ENCODE measurements at places on chromosomes 11 and 22.
A peak's percentile ranks its signal among the peaks of the same experiment; 100 is the strongest.

- H3K27ac ChIP-seq, result no peak overlapping the region
- no peak overlapping the region for H3K4me3 ChIP-seq
- no peaks in the 10 kb centered on the region for H3K36me3 ChIP-seq
Observed at GRCh38 chr11:126637795-126638175, 282.3 kb downstream of the ST3GAL4 start.

- no peak overlapping the region for H3K27ac ChIP-seq
- no peak overlapping the region for H3K4me3 ChIP-seq
- no peaks in the 10 kb centered on the region for H3K27me3 ChIP-seq
- no peak for DNase-seq
Observed at GRCh38 chr22:49491221-49491635, 336.4 kb downstream of the BRD1 start.

- no peak overlapping the region for H3K27ac ChIP-seq
- peaks cover 4% of the 10 kb centered on the region for H3K4me1 ChIP-seq
- no peak for DNase-seq
- no peaks in the 10 kb centered on the region for H3K27me3 ChIP-seq
- H3K4me3 ChIP-seq, result no peak overlapping the region
Observed at GRCh38 chr11:2133241-2134021, 5.8 kb downstream of the IGF2 start.

- no peak for DNase-seq
- no peak overlapping the region for H3K4me3 ChIP-seq
- H3K27ac ChIP-seq, result peak overlapping the region; percentile 12
- H3K36me3 ChIP-seq, result no peaks in the 10 kb centered on the region
- no peaks in the 10 kb centered on the region for H3K27me3 ChIP-seq
Observed at GRCh38 chr11:66081505-66081904, 11.4 kb downstream of the PACS1 start.

GRCh38 chr11:106275151-106275550, 197.7 kb downstream of the AASDHPPT start:
- H3K36me3 ChIP-seq, result no peaks in the 10 kb centered on the region
- H3K27me3 ChIP-seq, result no peaks in the 10 kb centered on the region
- DNase-seq, result no peak
- no peak overlapping the region for H3K4me3 ChIP-seq
- H3K4me1 ChIP-seq, result no peaks in the 10 kb centered on the region

DNA sequence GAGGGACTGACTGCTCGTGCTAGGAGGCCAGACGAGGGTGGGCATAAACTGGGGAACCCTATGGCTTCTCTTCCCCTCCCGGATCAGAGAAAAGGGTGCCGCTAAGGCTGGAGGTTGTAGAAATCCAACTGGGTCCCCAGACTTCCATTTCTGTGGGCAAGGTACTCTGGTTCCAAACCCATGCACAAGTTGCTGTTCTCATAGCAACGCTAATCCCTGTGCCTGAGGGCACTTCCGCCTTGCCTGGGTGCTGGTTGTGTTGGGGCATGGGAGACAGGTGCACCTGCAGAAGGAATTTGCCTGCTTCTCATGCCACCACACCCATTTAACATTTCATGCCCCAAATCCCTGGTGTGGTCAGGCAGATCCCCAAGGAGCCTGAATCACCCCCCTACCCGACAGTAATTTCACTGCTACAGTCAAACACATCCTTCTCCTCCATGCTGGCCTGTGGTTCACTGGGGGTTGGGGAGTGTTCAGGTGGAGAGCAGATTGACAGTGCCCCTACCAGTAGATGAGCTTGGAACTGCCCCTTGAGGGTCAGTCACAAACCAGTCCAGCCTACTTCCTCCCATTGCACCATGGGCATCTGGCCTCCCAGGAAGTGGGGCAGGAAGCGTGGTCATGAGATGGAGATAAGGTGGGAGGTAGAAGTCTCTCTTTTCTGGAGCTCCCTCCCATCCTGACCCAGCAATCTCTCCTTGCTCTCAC, 1.2 kb downstream of the C2CD2L start:
- peak overlapping the region; percentile 49 for H3K27ac ChIP-seq
- H3K4me3 ChIP-seq, result peak overlapping the region; percentile 92
- DNase-seq, result no peak
- no peaks in the 10 kb centered on the region for H3K36me3 ChIP-seq

DNA sequence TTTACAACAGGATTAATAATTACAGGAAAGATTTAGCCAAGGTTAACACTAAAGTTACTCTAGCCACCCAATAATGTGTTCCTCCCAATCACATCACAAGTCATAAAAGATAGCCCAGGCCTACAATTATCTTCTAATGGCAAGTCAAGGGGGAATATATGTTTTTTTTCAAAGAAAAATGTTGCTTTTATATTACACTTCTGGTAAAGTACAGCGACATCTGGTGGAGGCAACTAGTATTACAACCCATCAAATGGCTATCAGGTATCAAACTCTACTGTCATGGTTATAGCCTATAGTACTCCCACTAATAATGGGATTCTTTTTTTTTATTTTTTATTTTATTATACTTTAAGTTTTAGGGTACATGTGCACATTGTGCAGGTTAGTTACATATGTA, 71.8 kb downstream of the XRRA1 start:
- H3K36me3 ChIP-seq, result 0 out of 2 replicates have a peak, but pooled peaks cover 3% of the 10 kb centered on the region
- H3K27me3 ChIP-seq, result no peaks in the 10 kb centered on the region
- H3K27ac ChIP-seq, result no peak overlapping the region
- no peaks in the 10 kb centered on the region for H3K4me1 ChIP-seq
- no peak for DNase-seq
- no peak overlapping the region for H3K4me3 ChIP-seq

- H3K4me3 ChIP-seq, result peak overlapping the region; percentile 28
- H3K27me3 ChIP-seq, result no peaks in the 10 kb centered on the region
Observed at GRCh38 chr11:72239849-72240460, 4.0 kb downstream of the PHOX2A start.

DNA sequence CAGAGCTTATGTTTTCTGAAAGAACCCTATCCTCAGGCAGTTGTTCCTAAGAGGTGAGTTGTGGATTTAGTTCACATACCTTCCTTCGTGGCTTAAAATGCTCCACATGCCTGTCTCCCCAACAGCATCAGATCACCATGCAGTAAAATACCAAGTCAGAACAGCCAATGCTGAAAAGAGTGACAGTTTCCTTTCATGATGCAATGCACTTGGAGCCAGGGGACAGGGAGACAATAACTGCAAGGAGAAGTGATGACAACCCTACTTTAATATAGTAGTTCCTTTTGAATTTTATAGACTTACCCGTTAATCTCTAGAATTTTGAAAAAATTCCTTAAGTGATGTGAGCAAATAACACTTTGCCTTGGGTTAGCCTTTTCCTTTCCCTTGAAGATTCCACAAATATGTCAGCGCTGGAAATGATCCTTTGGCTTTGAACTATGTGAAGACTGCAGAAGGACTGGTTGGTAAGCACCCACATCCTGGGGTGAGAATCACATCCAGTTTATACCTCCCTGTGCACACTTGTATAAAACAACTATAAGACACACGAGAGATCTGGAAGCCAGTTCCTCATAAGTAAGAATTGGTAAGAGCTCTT, 71.2 kb downstream of the PIWIL4 start:
- no peak overlapping the region for H3K4me3 ChIP-seq
- DNase-seq, result no peak
- no peaks in the 10 kb centered on the region for H3K36me3 ChIP-seq
- no peak overlapping the region for H3K27ac ChIP-seq
- H3K27me3 ChIP-seq, result no peaks in the 10 kb centered on the region
- peaks cover 3% of the 10 kb centered on the region for H3K4me1 ChIP-seq

DNA sequence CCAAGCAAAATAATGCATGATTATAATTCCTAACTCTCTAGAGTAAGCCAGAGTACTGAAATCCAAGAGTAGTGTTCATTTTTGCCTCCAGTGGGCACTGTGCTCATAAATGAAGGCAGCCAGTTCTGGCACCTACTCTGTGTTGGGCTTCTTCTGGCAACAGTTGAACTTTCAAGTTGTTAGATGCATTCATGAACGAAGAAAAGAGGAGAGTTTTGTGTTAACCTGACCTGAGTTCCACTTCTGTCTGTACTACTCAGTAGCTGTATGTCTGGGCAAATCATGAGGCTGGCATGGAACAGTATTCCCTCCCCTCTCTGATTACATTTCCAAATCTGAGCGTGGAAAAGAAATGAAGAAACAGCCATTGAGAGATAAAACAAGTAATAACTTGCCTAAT, 20.3 kb upstream of the TENM4 start:
- no peak overlapping the region for H3K4me3 ChIP-seq
- H3K4me1 ChIP-seq, result no peaks in the 10 kb centered on the region
- no peak overlapping the region for H3K27ac ChIP-seq
- DNase-seq, result peak; percentile 5
- no peaks in the 10 kb centered on the region for H3K36me3 ChIP-seq

DNA sequence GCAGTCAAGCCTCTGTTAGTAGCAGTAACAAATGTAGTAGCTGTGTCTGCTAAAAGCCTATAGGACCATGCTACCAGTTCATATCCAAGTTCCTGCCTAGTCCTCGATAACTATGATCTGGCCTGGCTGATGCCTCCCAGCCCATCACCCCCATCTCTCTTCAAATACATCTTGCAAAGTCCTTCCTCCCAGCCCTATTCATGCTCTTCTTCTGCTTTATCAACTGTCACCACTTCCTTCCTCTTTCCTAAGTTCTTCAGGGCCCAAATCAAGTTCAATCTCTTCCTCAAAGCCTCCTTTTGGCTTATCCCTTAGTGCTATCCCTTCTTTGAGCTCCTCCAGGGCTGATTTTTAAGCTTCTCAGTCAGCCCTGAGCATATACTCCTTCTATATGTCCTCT, 150.9 kb upstream of the THY1 start:
- no peak for DNase-seq
- no peaks in the 10 kb centered on the region for H3K36me3 ChIP-seq
- H3K27me3 ChIP-seq, result peaks cover 3% of the 10 kb centered on the region
- no peaks in the 10 kb centered on the region for H3K4me1 ChIP-seq
- no peak overlapping the region for H3K27ac ChIP-seq

- peaks cover 6% of the 10 kb centered on the region for H3K4me1 ChIP-seq
- H3K27ac ChIP-seq, result no peak overlapping the region
- no peak overlapping the region for H3K4me3 ChIP-seq
- no peaks in the 10 kb centered on the region for H3K36me3 ChIP-seq
- no peaks in the 10 kb centered on the region for H3K27me3 ChIP-seq
- DNase-seq, result no peak
Observed at GRCh38 chr11:20037396-20038153, 122.7 kb downstream of the DBX1 start.

All from Panc1 (cell line).